ENCODE measurements at places on chromosomes 4 and X.

DNA sequence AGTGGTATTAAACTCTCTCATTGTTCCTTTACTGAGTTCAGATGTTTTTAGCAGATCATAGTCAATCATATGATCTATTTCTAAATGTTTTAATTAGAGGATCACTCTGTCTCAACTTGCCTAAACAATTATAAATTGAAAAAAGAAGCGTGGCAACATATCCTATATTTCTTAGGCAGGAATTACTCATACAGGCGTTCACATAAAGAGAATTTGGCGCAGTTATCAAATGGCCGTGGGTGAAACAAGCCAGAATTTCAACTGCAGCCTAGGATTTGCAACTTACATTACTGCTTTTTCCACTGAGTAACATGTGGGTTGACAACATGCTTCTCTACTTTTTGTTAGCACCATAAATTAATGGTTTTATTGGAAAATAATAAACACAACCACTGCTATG lies 141.3 kb downstream of the CPE start:
- DNase-seq = no peak

GRCh38 chrX:13985697-13986435 lies 43.8 kb downstream of the GEMIN8 start:
- no peak for DNase-seq

- DNase-seq = no peak
Observed at GRCh38 chr4:145697332-145697731, 17.4 kb downstream of the C4orf51 start.

- DNase-seq = no peak
Observed at GRCh38 chrX:94752434-94753169, 1078.6 kb downstream of the FAM133A start.

- DNase-seq = no peak
Observed at GRCh38 chr4:2786152-2786671, 6.7 kb upstream of the SH3BP2 start.

DNA sequence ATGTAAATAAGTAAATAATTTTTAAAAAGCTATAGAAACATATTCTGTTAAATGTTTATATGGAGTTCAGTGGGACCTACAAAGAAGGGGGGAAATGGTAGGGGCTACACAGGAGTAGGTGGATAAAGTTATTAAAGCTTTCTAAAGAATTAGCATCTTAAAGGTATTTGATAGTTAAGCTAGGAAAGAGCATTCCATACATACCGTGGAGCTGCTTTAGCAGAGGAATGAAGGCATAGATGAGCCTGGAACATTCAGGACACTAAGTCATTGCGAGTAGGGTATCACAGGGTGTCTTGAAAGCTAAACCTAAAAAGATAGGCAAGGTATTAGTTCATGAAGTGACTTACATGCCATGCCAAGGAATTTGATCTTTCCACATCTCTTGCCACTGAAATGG lies 60.4 kb downstream of the SLC10A6 start:
- DNase-seq = no peak

DNA sequence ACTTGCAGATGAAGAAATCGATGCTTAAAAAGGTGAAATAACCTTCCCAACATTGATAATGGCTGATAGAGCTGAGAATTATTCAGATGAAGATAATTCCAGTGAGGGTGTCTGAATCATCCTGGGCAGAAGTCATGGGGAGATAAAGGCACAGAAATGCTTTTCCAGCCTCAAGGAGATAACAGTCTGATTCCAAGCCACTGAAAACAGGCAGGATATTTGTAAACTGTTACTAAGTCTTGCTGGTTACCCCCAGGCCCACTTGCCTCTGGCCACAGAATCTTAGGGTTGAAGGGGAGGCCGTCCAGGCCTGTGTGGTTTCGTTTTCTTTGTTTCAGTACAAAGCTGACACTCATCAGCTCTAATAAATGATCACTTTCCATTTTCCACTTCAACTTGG lies 158.5 kb downstream of the SH3KBP1 start:
- no peak for DNase-seq

All from H7 (cell line).